ENCODE measurements at places on chromosomes 1 and 21.

- DNase-seq: no peak
Observed at GRCh38 chr1:166470441-166470840, 303.6 kb upstream of the FAM78B start.

DNA sequence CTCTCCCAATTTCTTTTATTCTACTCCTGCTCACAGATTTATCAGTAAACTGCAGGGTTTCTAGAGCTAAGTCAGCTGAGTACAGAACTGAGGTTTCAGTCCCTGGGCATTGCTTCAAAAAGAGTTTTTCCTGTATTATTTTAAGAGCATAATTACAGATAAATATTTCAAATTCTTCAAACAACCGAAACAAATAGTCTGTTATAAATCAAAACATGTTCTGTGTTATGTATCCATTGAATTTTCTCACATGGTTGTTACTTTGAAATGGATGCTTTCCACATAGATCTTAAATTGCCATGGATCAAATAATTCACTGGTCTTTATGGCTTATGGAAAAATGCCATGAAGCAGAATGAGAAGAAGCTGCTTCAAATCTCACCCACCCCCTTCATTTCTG lies 64.5 kb downstream of the LRRC8C start:
- no peak for DNase-seq

- no peak for DNase-seq
Observed at GRCh38 chr1:30790850-30791778, 33.5 kb upstream of the LAPTM5 start.

- no peak for DNase-seq
Observed at GRCh38 chr1:192580351-192580962, 4.9 kb downstream of the RGS1 start.

- DNase-seq: no peak
Observed at GRCh38 chr1:106746448-106747085, 309.9 kb upstream of the PRMT6 start.

DNA sequence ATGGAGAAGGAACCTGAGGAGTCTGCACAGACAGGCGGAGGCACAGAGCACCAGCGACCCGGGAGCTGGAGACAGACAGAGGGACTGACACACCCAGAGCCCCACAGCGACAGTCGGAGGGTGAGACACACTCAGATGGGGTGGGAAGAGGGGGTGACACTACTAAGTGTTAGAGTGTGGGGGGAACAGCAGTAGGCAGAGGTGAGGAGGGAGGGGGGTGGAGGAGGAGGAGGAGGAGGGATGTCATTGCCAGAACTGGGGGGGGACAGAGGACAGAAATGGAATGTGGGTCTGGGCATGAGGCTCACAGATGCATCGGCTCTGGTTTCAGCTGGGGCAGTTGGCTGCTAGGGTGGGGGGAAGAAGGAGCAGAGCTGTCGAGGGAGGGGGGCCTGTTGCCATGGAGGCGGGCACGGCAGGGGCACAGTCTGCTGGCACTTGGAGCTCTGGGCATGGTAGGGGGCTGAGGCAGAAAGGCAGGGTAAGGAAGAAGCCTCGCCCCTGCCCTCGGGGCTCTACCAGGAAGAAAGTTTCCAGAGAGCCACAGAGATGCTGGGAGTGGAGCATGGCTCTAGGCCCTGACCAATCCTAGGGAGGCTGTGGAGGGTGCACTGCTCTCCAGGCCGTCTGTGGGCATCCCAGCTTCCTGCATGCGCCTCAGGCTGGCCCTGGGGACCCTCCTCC lies 37.3 kb downstream of the AHDC1 start:
- DNase-seq: no peak

Data from retina (tissue), 1 donor.